ENCODE measurements at places on chromosomes 5 and 9.

DNA sequence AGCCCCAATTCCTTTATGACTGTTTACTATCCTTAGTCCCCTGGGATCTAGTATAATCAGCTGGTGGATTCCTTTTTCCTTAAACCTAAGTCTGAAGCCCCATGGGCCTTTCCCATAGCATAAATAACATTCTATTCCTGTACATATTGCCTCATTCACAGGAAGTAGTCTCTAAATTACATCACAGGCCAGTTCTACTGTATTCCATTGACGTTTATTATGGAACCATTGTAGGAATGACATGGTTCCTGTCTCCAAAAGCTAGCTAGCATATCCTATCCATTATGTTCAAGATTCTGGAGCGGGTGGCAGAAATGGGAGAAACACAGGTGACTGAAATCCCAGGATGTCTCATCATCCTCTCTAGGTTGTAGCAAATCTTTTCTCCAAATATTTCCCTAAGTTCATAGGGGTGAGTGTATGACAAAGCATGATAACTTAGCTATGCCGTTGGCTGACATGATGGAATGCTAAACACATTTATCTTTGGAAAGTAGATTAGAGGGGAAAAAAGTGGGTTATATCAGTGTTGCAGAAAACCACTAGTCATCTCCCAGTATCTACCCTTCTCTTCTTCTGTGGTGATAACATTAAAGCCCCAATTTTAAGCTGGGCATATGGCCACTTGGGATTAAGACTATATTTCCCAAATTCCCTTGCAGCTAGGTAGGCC is 140.1 kb downstream of the FGF1 start:
- no peak for DNase-seq

- no peak for DNase-seq
Measured at GRCh38 chr5:163475411-163475810, 15.0 kb downstream of the HMMR start.

GRCh38 chr9:107274096-107274495 is 9.0 kb upstream of the RAD23B start:
- no peak for DNase-seq

DNA sequence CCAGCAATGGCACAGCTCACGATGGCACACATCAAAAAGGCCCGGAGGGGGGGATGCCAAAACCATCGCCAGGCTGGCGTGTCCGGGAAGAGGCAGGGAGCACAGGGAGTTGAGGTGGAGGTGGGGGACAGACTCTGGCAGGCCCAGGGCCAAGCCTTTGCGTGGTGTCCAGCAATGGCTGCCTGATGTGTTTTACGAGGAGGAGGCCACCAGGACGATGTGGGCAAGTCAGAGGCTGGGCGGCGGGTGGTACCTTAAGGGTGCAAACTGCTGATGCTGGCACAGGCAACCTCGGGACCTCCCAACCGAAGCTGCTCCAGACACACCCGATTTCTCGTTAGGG is 4.7 kb downstream of the VAV2 start:
- DNase-seq = no peak

DNA sequence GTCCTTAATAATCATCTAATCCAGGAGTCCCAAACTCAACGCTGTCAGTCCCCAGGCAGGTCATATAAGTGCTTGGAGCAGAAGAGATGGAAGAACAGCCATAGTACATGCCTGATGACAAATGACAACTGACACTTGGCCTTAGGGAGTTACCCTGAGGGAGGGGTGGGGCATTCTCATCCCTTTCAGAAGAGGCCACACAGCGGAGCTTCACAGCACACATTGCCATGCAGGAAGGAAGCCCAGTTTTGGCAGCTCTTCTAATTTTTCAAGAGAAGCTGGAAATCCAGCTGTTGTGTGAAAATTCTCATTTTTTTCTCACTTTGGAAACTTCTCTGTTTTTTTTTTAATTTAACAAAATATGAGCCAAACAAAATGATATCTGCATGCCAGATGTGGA is 89.0 kb downstream of the ASTN2 start:
- no peak for DNase-seq

- no peak for DNase-seq
Measured at GRCh38 chr5:36397901-36398536, 96.3 kb upstream of the RANBP3L start.

GRCh38 chr9:68470067-68470466 is 70.6 kb downstream of the TMEM252 start:
- DNase-seq = no peak

Measured in stimulated activated naive CD4-positive, alpha-beta T cell (primary cell).